Activated naive CD8-positive, alpha-beta T cell treated with anti-CD3 and anti-CD28 coated beads, Interleukin-2, amount 10 ng/mL, durations not matched to agents 7 days and 5 days (primary cell): ENCODE measurements at places on chromosomes 5 and 9. TPM values are rescaled to one million over a fixed set of nuclear protein-coding genes. Genes with fewer than 3 reads are reported as not detected.
A peak's percentile ranks its signal among the peaks of the same experiment; 100 is the strongest.

DNA sequence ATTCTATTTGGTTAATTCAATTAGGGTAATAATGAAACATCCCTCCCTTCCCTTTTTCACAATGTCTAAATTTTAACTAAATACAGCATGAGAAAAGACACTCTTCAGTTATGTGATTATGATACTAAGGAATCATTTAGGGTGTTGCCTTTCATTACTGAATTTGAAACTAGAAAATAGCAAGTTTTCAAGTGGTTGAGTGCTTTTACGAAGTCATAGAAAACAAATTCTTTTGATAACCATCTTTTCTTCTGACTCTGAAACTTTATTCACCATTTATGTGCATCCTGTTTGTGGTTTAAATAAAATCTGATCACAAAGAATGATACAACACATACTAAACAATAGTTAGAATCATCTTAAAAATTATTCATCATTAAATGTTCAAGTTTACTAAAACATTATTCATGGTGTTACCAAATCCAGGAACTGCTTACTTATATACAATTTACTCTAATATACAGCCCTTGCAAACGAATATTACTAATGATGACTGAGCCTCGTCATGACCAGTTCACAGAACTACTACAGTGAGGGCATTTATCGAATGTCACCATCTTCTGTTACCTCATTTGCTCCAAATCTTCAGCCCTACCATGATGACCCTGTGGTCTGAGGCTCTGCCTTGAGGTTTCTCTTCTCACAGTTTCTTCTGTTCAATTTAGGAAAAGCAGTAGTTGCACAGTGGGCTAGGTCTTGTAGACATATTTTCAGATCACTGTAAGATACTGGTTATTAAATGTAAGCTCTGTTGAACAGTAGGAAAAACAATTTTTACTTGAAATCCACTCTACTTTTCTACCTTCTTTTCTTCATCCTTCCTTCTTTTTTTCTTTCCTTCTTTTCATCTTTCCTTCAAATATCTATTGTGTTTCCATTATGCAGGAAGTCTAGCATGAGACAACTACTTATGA lies 18.3 kb upstream of the IL9 start:
- no peak for DNase-seq
- no peak overlapping the region for H3K4me3 ChIP-seq
- H3K36me3 ChIP-seq, result no peaks in the 10 kb centered on the region
- no peaks in the 10 kb centered on the region for H3K4me1 ChIP-seq
- H3K27me3 ChIP-seq, result peaks cover 21% of the 10 kb centered on the region

DNA sequence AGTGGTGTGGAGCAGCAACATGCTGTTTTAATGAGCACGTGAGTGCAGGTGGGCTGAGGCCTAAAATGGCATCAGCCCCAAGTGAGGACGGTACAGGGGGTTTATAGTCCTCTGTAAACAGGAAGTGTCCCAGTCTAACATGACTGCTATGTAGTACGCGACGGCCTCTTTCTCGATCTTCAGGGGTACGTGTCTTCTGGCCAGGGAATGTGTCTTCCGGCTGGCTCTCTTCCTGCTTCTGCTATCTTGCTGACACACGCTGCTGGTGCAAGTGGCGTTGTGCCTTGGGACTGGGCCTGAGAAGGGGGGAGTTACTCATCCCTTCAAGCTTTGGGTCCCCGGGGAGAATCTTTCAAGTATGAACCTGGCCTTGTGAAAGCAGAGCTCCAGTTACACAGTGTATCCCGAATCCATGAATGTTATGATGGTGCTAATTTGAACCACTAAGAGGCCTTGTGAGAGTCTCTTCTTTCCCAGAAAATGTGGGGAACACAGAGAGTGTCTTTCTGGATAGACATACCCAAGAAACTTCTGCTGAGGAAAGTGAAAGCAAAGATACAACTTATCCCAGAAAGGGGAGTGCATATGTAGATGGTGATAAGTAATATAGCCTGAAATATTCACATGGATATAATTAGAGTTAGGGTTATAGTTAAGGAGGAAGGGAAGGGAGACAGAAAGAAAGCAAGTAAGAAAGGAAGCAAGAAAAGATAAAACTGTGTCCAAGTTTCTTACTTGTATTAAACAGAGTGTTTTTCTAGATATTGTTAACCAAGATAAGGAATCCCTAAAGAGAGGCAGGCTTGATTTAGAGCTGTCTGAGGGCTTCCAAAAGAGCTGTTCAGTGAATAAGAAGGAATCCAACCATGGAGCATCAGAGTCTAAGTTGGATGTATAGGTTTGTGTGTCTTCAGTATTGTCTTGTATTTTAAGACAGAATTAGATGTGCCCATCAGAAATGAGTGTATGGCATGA lies 35.5 kb upstream of the ANXA2R start:
- H3K36me3 ChIP-seq, result peaks cover 24% of the 10 kb centered on the region
- no peak for DNase-seq
- peak overlapping the region; percentile 23 for H3K4me3 ChIP-seq
- peak overlapping the region; percentile 62 for H3K27ac ChIP-seq

- H3K36me3 ChIP-seq, result peaks cover 16% of the 10 kb centered on the region
- no peak overlapping the region for H3K4me3 ChIP-seq
- DNase-seq, result no peak
- no peak overlapping the region for H3K27ac ChIP-seq
These were observed 7.6 kb upstream of the OTULIN start for GRCh38 chr5:14656898-14657297.

GRCh38 chr9:120184266-120184665 lies 395.7 kb downstream of the CDK5RAP2 start:
- H3K27ac ChIP-seq, result no peak overlapping the region
- no peak overlapping the region for H3K4me3 ChIP-seq
- H3K4me1 ChIP-seq, result no peaks in the 10 kb centered on the region
- H3K36me3 ChIP-seq, result no peaks in the 10 kb centered on the region
- H3K27me3 ChIP-seq, result peaks cover 7% of the 10 kb centered on the region

DNA sequence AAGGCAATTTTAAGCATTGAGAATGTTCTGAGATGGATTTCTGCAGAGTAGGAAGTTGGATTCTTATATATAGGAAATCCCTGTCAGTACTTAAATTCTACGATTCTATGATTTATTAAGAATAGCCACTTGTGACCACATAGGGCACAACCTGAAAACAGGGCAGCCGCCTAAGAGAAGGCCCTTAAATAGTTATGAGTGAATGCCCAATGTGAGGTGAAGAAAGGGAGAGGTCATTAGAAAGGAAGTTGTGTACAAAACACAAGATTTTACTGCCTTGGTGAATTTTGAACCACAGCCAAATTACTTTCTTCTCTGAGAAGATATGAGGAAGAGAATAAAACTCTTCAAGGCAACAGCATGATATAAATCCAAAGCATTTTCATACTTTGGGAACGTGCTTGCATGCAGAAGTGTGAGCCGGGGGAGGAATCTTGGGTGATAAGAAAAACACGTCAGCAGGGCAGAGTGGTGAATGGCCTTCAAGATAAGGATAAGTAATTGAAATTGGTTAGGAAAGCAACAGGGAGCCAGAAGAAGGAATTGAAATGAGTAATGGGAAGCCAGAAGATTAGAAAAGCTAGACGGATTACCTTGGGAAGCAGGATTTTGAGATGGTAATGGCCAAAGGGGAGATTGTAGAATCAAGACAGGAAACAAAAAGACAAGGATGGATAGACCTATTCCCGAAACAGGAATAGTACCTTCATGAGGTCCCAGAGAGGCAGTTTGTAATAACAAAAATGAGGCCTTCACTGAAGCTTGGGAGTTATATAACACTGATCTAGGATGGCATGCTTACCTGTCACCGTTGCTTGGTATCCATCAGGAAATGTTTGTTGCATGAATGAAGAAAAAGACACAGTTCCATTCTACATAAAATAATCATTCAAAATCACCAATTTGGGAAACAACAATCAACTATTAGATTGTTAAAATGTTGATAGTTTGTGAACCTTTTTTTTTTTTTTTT lies 244.3 kb downstream of the PDE4D start:
- no peak overlapping the region for H3K27ac ChIP-seq
- H3K4me1 ChIP-seq, result peaks cover 9% of the 10 kb centered on the region
- H3K36me3 ChIP-seq, result no peaks in the 10 kb centered on the region
- no peaks in the 10 kb centered on the region for H3K27me3 ChIP-seq

GRCh38 chr9:79663300-79663699 lies 91.5 kb downstream of the TLE4 start:
- peaks cover 20% of the 10 kb centered on the region for H3K4me1 ChIP-seq
- peaks cover 24% of the 10 kb centered on the region for H3K36me3 ChIP-seq
- H3K4me3 ChIP-seq, result no peak overlapping the region

DNA sequence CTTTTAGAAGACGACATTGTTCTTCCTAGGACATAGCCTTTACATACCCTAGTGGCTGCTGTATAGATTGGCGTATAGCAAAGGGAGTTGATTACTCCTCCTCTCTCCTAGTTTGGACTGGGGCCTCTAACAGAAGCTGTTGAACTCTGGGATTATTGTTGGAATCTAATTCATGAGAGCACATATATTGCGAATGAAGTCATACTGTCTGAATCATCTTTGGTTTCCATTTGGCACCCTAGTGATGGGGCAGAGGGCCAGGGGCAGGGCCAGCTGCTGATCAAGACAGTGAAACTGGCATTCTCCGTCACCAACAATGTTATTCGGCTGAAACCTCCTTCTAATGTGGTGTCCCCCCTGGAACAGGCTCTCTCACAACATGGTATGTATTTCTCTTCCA lies 40.3 kb downstream of the NUP188 start:
- no peak overlapping the region for H3K4me3 ChIP-seq
- no peak overlapping the region for H3K27ac ChIP-seq
- H3K36me3 ChIP-seq, result peaks cover 25% of the 10 kb centered on the region
- no peak for DNase-seq
- no peaks in the 10 kb centered on the region for H3K27me3 ChIP-seq

DNA sequence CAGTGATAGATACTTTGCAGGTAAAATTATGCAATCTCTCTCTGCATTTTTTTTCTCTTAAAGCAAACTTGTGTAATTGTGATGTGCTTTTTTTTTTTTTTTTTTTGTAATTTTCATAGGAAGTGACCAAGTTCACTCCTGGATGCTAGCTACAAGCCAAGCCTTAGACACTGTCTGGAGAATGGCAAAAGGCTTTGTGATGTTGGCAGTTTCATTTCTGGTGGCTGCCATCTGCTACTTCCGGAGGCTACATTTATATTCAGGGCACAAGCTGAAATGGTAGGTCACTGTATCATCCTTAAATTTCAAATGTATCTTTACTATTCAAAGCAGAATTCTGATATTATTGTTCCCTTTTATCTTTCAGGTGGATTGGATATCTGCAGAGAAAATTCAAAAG lies 19.3 kb downstream of the OTULINL start:
- H3K36me3 ChIP-seq, result peaks cover 80% of the 10 kb centered on the region
- no peak for DNase-seq
- H3K27me3 ChIP-seq, result no peaks in the 10 kb centered on the region

GRCh38 chr5:91183743-91184142 lies 199.4 kb downstream of the ARRDC3 start:
- peaks cover 15% of the 10 kb centered on the region for H3K4me1 ChIP-seq
- peak overlapping the region; percentile 35 for H3K4me3 ChIP-seq
- no peak for DNase-seq

GRCh38 chr5:128480158-128480557 lies 57.9 kb downstream of the FBN2 start:
- H3K36me3 ChIP-seq, result no peaks in the 10 kb centered on the region
- no peak overlapping the region for H3K27ac ChIP-seq
- DNase-seq, result no peak
- H3K4me3 ChIP-seq, result no peak overlapping the region

GRCh38 chr5:149268928-149269557 lies 2.6 kb upstream of the AFAP1L1 start:
- H3K4me3 ChIP-seq, result no peak overlapping the region
- peaks cover 14% of the 10 kb centered on the region for H3K4me1 ChIP-seq
- peaks cover 51% of the 10 kb centered on the region for H3K27me3 ChIP-seq
- H3K27ac ChIP-seq, result no peak overlapping the region
- H3K36me3 ChIP-seq, result no peaks in the 10 kb centered on the region

DNA sequence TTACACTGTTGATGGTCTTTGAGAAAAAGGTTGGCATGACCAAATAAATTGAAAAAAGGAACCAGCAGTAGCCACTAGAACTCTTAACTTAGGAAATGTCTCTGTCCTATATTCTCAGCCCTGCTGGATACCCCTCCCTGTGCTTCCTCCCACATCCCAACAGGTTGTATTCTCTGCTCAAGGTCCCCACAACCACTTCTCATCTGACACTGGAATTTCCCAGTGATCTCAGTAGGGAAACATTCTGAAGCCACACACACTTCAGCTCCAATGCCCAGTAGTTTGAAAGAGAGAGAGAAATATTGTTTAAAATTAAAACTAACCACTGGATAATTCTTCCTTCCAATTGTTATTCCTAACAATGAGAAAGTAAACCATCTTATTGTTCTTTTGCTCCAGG lies 30.0 kb upstream of the NREP start:
- peaks cover 4% of the 10 kb centered on the region for H3K27me3 ChIP-seq
- no peak overlapping the region for H3K4me3 ChIP-seq
- no peaks in the 10 kb centered on the region for H3K36me3 ChIP-seq
- no peak overlapping the region for H3K27ac ChIP-seq
- no peak for DNase-seq

GRCh38 chr5:137320056-137321045 lies 178.8 kb downstream of the SPOCK1 start:
- H3K4me1 ChIP-seq, result no peaks in the 10 kb centered on the region
- H3K4me3 ChIP-seq, result no peak overlapping the region
- no peaks in the 10 kb centered on the region for H3K36me3 ChIP-seq

DNA sequence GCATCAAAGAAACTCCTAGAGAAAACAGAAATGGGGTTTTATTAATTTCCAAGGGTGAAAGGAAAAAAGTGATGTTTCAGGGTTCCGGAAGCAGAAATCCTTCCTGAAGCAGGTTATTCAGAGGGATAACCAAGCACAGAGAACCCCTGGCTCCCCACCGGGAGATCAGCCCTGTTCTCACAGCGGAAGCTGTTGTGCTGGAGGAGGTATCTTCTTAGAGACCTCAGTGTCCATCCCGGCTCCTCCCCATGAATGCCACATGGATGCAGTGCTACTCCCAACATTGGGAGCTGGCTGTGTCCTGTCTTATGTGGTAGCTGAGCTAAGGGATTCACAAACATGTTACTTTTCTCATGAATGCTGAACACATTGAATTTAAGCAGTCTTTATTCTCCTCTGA lies 80.9 kb upstream of the IRX2 start:
- no peak overlapping the region for H3K27ac ChIP-seq
- DNase-seq, result no peak
- no peak overlapping the region for H3K4me3 ChIP-seq
- no peaks in the 10 kb centered on the region for H3K27me3 ChIP-seq
- H3K4me1 ChIP-seq, result no peaks in the 10 kb centered on the region

- DNase-seq, result no peak
- no peaks in the 10 kb centered on the region for H3K36me3 ChIP-seq
- no peak overlapping the region for H3K4me3 ChIP-seq
- H3K27me3 ChIP-seq, result no peaks in the 10 kb centered on the region
- H3K27ac ChIP-seq, result no peak overlapping the region
These were observed 525.5 kb upstream of the CCNG1 start for GRCh38 chr5:162911873-162912272.

DNA sequence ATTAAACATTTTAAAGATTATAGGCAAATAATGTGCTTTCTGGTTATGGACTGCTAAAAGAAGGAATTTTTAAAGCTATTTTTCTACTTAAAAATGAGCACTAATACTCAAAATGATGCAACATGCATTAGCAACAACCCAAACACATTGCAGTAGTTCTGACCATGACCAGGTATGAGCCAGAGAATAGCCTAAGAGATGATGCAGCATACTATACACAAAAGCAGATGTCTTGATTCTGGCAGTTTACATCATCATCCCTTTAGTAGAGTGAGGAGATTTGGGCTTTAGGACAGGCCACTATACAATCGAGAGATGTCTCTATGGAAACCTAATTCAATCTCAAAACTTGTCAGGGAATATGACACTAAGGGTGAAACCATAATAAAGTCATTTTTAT lies 307.1 kb downstream of the PRR16 start:
- no peaks in the 10 kb centered on the region for H3K36me3 ChIP-seq
- H3K4me3 ChIP-seq, result no peak overlapping the region
- H3K27ac ChIP-seq, result no peak overlapping the region
- DNase-seq, result no peak

The PRR16 gene
- not detected for total RNA-seq

The HK3 gene
- total RNA-seq, result 2.3 TPM

The GMCL2 gene
- total RNA-seq, result not detected
